Right ventricle myocardium superior (tissue), 1 donor: ENCODE measurements at places on chromosomes 2 and 18. TPM values are rescaled to one million over a fixed set of nuclear protein-coding genes. Genes with fewer than 3 reads are reported as not detected.

GRCh38 chr2:8659735-8660492 lies 21.9 kb upstream of the ID2 start:
- DNase-seq = no peak

DNA sequence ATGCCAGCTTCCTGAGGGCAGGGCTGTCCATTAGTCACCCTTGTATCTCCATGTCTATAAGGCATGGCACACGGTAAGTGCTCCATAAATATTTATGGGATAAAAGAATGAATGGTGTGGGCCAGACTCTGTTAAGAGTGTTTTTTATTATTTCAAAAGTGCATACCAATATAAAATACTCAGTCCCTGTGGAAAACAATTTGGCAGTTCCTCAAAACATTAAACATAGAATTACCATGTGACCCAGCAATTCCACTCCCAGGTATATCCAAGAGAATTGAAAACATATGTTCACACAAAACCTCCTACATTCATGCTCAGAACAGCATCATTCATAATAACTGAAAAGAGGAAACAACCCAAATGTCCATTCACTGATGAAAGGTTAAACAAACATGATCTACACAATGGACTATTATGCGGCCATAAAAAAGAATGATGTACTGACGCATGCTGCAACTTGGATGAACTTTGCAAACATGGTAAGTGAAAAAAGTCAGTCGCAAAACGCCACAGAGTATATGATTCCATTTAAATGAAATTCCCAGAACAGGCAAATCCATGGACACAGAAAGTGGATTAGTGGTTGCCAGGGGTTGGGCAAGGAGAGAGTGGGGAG lies 69.1 kb upstream of the TCF7L1 start:
- no peak for DNase-seq

- no peak for DNase-seq
Measured at GRCh38 chr2:68368654-68369336, 3.7 kb downstream of the PLEK start.

GRCh38 chr2:145739681-145740080 lies 1219.8 kb upstream of the ZEB2 start:
- no peak for DNase-seq

- DNase-seq = no peak
Measured at GRCh38 chr2:209864716-209865295, 93.2 kb downstream of the UNC80 start.

- DNase-seq = no peak
Measured at GRCh38 chr18:67266246-67267237, 250.0 kb downstream of the DSEL start.

- no peak for DNase-seq
Measured at GRCh38 chr2:239827523-239827890, 197.6 kb downstream of the NDUFA10 start.

DNA sequence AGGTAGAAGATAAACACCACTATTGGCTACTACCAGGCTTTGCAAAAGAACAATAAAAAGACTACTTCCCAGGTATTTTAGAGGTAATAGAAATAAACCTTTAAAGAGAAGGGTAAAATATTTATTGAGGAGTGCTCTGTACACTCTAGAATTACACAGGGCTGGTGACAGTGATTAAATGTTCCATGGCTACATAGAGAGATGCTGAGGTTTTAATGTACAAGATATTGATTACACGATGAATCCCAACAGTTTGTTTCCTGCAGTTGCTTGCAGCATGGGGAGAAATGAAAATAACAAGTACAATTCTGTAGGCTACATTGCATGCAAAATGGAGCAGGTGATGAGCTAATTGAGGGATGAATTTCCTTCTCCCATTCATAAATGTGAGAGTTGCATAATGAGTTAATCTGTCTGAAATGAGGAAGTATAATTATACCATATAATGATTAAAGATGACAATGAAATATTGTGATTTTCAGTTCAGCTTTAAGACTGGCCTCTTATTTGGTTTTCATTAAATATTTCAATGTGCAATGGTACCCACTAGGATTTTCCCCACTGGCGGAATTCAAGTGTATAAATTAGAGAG lies 266.1 kb downstream of the SOCS6 start:
- DNase-seq = no peak

GRCh38 chr2:154447727-154448418 lies 250.6 kb upstream of the KCNJ3 start:
- DNase-seq = no peak

- no peak for DNase-seq
Measured at GRCh38 chr2:12617366-12617765, 99.4 kb upstream of the TRIB2 start.

DNA sequence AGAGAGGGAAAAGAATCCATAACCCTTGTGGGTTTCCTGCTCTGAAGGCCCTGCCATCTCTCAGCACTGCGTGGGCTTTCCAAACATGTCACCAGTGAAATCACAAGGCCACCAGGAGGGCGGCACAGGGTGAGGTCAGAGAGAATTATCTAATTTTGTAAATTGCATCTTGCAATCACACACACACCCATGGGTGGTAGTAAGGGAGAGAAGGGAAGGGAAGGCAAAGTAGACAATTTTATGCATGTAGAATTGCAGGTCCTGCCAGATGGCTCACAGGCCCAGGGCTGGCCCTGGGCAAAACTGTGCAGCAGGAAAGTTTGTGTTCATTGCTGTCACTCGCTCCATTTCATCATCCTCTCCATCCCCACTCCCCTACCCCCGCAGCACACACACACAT lies 21.0 kb upstream of the ZBTB7C start:
- DNase-seq = no peak

DNA sequence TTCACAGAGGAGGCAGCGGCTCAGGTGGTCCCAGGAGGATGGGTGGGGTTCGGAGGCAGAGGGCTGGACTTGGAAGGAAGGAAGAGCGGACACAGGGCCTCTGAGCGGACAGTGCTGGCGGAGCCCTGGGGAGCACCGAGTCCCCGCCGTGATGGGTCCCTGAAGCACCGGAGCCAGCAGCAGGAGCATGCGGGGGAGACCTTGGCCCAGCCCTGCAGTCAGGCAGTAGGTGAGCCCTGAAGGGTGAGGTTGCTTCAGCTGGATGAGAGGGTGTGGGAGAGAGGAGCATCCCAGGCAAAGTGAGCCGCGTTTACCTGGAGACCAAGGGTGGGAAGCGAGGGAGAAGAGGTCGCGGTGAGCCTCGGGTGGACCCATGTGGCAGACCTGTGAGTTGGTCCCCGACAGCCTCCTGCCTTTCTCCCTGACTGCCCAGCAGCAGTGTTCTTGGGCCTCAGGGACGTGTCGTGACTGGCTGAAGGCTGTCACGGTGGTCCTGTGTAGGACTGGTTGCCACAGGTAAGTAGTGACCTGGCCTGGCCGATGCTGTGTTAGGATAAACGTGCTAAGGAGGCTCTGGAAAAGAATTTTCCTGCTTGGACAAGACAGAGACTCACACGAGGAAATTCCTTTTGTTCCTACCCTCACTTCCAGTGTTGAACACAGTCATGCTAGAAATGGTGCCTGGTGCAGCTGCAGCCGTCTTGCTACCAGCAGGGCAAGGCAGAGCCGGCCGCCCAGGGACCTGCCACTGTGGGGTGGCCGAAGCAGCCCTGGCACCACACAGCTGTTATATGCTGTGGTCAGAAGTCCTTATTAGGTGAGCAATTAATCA lies 73.0 kb downstream of the RRM2 start:
- DNase-seq = no peak

GRCh38 chr2:235218486-235218907 lies 266.7 kb downstream of the SH3BP4 start:
- no peak for DNase-seq

GRCh38 chr2:204046145-204046544 lies 109.6 kb downstream of the ICOS start:
- no peak for DNase-seq

Gene UPP2
- total RNA-seq = not detected

Gene SERPINB7
- not detected for total RNA-seq

Gene POMC
- 9.2 TPM for total RNA-seq

Gene CPO
- total RNA-seq = not detected

Gene LYG2
- total RNA-seq = not detected
